ENCODE measurements at places on chromosomes 1 and 21.

- no peak for DNase-seq
Measured at GRCh38 chr1:202642619-202643291, 67.5 kb downstream of the SYT2 start.

GRCh38 chr1:109846162-109846561 lies 64.5 kb upstream of the CSF1 start:
- DNase-seq: no peak

- no peak for DNase-seq
Measured at GRCh38 chr1:33305816-33306652, 14.9 kb downstream of the A3GALT2 start.

- DNase-seq: no peak
Measured at GRCh38 chr1:224454402-224455055, 19.9 kb upstream of the WDR26 start.

DNA sequence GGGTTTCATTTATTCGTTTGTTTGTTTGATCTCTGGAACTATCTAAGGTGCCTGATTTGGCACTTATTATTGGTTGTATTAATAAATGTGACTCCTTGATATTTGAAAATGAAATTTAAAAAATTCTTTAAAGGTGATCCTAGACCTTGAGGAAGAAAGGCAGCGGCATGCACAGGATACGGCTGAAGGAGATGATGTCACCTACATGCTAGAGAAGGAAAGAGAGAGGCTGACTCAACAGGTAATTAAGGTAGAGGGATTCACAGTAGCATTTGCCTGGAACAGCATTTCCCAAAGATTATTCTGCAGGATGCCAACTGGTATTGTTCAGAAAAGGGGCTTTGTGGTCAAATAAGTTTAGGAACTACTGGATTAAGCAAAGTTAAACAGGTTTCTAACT lies 54.4 kb upstream of the WNT2B start:
- no peak for DNase-seq

- peak; percentile 48 for DNase-seq
Measured at GRCh38 chr1:236395230-236395946, 1.3 kb downstream of the EDARADD start.

DNA sequence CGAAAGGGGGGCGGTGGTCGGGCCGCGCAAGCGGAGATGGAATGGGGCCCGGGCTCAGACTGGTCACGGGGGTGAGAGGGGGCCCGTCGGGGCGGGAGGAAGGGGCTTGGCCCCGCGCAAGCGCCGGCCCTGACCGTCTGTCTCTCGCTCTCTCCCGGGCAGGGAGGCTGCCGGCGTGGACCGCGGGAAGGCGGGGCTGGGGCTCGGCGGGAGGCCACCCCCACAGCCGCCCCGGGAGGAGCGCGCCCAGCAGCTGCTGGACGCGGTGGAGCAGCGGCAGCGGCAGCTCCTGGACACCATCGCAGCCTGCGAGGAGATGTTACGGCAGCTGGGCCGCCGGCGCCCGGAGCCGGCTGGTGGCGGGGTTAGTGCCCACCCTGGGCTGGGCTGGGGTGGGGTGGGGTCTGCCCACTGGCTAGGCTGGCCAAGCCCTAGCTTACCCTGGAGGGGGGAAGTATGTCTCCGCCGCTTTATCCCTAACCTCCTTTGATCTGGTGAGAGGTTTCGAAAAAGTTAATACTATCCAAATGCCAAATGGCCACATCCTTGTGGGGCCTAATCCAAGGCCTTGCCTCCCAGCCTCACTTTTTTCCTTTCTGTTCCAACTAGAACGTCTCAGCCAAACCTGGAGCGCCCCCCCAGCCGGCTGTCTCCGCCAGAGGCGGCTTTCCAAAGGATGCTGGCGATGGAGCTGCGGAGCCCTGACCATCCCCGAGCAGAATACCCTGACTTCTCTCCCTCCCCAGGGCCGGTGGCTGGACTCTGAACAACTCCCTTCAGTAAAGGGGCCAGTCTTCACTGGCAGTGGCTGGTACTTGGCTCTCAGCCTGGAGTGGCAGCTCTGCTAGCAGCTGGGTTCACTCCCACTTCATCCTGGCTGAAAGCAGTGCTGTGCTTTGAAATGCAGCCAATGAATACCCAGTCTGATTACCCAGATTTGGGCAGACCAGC lies 636 bp upstream of the YRDC start:
- no peak for DNase-seq

DNA sequence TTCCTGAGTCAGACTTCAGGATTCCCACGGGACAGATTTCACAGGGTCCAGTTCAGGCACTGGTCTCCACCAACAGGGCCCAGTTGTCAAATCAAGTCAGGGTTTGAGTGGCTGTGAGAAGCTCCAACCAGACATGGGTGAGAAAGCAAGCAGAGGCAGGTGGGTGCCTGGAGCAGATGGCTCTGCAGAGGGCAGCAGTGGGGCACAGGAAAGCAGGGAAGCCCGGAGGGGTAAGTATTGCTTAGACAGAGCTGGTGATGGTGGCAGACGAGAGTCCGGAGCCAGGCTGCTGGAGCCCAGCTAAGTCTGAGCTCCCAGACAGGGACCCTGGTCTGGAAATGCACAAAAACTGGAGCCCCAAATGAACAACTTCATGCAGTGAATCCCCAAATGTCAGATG lies 40.4 kb downstream of the RIMS3 start:
- peak; percentile 16 for DNase-seq

DNA sequence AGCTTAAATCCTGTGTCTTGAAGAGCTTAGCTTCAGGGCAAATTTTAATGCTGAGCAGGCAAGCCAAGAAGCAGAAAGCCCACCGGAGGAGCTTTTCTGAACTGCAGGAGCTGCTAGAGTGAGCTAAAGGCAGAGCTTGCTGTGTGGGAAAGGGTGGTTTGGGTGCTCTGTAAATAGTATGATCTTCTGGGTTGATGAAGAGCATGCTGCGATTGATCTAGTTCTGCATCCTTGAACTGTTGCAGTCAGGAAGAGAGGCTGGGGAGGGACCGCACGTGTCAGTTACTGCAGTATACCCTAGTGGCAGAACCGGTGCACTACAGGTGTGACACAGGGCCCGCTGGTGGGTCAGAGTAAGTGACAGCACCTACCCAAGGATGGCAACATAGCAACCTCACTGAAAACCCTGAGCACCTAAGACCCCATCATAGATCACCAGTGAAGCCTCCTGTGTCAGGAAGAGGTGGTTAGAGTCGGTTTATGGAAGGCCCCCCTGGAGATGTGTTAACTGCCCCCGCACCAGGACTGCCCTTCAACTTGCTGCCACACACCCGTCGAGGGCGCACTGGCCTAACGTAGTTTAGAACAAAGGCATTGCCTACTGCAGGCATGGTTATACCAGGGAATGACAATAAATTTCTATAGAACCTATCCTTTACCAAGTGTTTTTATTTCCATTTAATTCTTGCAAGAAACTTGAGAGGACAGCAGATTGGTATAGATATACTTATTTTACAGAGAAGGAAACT lies 146.0 kb upstream of the KIAA0040 start:
- peak; percentile 34 for DNase-seq

GRCh38 chr1:159030877-159031447 lies 21.3 kb downstream of the IFI16 start:
- no peak for DNase-seq

- no peak for DNase-seq
Measured at GRCh38 chr1:26531651-26532131, 2.1 kb downstream of the RPS6KA1 start.

DNA sequence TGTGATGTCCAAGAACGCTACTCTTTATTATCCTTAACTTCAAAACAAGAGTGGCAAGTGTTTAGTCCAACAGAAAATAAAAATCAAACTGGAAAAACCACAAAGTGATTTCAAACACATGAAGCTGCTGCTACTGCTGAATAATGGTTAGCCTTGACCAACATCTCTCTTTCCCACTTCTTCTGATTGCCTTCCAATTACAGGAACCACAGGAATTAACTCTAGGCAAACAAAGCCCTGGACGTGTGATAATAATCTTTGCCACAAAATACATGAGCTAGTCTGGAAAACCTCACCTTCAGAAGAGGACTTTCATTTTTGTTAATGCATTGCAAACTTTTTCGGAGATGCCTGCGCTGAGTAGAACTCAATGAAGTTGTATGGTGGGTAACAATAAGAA lies 48.6 kb upstream of the COL11A1 start:
- no peak for DNase-seq

- peak; percentile 28 for DNase-seq
Measured at GRCh38 chr1:207873055-207873890, 37.7 kb downstream of the CD34 start.

DNA sequence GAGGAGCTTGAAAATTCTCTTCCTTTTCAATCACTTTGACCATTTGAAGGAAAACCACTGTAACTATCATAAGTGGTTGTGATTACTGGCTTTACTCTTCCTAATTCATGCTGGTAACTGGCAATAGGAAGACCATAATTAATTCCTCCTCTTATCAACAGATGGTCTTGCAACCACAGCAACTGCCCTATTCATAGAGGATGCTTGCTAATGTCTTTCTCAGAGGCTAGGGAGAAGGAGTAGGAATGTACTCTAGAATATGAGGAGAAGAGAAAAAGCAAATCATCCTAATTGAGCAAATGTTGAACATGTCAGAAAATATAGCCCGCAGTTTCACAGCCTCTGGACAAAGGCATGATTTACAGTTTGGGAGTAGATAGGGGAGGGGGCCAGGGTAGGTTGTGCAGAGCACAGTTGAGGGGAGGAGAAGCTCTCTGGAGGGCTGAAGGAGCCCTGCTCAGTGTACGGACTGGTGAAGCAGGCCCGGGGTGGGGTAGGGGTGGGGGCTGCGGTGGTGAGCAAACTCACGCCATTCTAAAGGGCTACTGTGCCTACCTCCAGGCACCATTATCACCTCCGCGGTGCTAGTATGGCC lies 192.9 kb downstream of the PCP4 start:
- no peak for DNase-seq

DNA sequence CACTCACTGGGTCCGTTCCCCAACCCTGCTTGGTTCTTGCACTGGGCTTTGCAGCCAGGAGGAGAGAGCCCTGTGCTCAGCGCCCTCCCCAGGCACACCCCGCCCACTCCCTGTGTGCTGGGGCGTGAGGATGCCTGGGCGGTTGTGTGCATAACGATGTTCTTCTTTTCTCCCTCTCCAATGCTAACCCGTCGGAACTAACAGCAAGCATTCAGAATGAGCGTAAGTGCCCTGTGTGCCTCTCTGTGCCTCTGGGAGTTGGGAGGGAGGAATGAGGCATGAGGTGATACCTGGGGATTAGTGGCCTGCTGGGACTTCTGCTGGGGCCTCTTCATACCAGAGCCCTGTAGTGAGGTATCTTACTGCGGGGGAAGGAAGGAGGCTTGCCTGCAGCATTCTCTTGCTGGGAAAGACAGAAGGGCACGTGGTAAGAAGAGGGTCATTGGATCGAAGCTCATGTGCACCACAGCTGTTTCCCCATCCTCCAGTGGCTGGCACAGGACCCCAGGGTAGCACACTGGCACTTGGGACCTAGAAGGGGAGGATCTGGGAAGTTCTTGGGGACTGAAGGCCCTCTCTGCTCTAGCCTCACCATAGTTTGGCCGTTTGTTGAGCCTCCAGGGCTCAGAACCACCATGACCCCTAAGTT lies 79.8 kb downstream of the NFASC start:
- no peak for DNase-seq

GRCh38 chr1:29498126-29499103 lies 262.1 kb downstream of the PTPRU start:
- no peak for DNase-seq

- DNase-seq: no peak
Measured at GRCh38 chr1:95863086-95863485, 629.1 kb downstream of the RWDD3 start.

DNA sequence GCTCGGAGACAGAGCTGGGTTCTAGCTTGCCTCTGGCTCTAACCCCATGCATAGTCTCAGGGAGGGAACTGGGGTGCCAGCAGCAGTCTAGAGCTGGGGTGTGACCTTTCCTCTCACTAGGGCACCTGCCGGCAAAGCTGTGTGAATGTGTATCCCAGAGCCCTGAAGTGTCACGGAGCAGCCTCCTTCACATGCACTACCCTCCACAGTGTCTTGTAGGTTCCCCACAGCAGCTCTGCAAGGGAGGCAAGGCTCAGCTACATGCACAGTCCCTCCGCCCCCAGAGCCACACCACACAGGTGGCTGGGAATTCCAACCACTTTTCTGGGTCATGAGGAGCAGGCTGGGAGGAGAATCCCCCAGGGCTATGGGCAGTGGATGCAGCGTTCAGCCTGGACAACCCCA lies 7.7 kb upstream of the HPCA start:
- no peak for DNase-seq

- no peak for DNase-seq
Measured at GRCh38 chr1:21628798-21629393, 40.3 kb downstream of the RAP1GAP start.

DNA sequence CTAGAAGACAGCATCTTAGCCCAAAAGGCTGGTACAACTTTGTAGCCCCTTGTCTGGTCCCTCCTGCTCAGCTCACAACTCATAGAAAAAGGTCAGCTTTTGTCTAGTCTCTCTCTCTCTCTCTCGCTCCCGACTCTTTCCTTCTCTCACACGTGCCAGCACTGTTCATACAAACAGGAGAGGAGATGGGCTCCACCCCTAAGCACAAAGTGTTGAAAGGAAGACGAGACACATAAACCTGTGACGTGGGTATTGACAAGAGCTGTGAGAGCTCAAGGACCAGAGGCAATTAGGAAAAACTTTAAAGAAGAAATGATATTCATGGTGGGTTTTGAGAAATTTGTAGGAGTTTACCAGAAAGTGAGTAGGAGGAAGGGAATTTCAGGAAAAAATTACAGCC lies 23.6 kb upstream of the KCNC4 start:
- no peak for DNase-seq

GRCh38 chr1:25036117-25036546 lies 106.1 kb upstream of the RUNX3 start:
- DNase-seq: no peak

GRCh38 chr1:17970757-17971156 lies 136.8 kb upstream of the IGSF21 start:
- no peak for DNase-seq

DNA sequence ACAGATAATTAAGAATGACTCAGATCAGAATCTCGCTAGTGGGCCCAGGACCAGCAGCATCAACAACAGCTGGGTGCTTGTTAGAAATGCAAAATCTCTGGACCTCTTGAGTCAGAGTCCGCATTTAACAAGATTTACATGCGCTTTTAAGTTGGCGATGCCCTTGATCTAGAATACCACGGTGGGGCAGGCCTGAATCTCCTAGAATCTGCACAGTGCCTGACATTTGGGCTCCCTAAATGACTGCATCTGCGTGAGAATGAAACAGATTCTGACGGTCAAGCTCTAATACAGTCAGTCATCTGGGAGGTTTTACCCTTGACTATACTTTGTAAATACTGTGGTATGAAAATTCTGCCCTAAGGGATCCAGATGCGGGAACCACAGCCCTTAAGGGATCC lies 17.2 kb upstream of the RAB29 start:
- no peak for DNase-seq

DNA sequence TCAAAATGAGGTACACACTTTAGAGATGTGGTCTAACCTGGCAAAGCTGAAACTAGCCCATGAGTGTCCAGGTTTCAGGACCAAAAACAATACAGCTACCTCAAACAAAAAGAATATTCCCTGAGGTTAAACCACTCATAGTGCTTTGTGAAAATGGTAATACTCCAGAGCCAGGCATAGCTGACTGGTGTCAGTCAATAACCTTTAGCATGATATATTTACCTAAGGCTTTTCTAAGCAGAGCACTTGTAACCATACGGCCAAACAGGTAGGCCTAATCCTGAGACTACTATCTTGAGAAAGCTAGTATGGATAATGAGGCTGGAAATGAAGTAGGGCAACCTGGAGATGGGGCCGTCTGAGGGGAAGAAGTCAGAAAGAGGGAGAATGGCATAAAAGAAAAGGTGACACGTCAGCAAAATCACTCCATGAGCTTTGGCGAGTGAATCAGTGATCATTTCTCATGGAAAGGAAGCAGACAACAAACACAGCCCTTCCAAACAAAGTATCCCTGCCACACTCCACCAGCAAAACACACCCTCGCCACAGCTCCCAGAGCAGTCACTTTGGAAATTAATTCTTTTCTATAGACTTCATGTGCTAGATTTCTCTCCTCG lies 1.7 kb upstream of the LRRC52 start:
- no peak for DNase-seq
